Renal pelvis (tissue), 12 donors: ENCODE measurements at places on chromosomes 1 and 21. TPM values are rescaled to one million over a fixed set of nuclear protein-coding genes. Genes with fewer than 3 reads are reported as not detected.

Gene MATN1
- polyA plus RNA-seq, result 0.30 TPM

- DNase-seq, result no peak
Observed at GRCh38 chr1:10814976-10815857, 18.8 kb upstream of the CASZ1 start.

Gene KPRP
- not detected for polyA plus RNA-seq

- DNase-seq, result no peak
Observed at GRCh38 chr1:95829556-95829955, 595.5 kb downstream of the RWDD3 start.

Gene SV2A
- 8.2 TPM for polyA plus RNA-seq

DNA sequence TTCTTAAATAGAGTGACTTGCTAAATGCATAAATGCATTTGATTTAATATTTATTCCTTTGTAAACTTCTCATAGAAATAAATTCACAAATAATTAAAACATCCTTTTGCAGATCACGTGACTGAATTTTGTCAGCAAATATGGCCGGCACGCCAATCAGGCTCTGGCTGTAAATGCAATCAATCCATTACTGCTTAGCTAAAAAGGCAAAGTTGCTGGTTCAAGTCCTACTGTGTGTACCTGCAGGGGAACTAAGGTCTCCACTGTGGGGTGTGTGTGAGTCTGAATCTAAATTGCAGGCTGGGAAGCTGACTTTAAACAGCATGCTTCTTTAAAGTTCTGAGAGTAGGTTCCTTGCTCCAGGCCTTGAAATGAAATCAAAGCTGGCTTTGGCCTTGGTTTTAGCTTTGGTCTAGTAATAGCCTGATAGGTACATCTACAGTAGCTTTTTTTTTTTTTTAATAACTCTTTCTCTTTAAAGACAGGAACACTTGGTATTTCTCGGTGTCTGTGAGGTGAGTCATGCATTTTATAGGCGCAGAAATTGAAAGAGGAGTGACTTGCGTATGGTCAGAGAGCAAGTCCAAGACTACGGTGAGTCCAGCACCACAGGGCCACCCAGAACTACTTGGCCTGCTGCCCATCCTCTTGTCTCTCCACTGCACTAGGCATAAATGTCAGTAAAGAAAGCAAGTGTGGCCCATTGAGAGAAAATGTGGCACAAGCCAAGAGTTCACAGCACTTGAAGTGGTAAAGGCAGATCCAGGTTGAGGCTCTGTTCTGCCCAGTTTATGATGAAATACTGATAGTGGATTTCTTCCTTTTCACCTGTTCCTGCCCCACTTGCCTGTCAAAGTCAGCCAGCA lies 36.2 kb upstream of the LYST start:
- DNase-seq, result no peak

DNA sequence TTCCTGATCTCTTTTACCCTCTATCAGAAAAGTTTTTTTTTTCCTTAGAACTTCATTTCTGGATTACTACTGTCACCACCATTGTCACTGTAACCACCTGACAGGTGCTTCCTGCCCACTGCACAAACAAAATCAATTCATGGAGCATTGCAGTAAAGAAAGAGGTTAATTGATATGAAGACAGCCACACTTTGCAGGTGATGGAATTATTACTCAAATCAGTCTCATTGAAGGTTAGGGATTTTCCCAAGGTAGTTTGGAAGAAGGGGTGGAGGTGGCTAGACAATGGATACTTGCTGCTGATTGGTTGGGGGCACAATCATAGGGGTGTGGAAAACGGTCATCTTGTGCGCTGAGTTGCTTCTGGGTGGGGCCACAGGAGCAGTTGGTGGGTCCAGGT lies 230.8 kb upstream of the CACYBP start:
- no peak for DNase-seq

DNA sequence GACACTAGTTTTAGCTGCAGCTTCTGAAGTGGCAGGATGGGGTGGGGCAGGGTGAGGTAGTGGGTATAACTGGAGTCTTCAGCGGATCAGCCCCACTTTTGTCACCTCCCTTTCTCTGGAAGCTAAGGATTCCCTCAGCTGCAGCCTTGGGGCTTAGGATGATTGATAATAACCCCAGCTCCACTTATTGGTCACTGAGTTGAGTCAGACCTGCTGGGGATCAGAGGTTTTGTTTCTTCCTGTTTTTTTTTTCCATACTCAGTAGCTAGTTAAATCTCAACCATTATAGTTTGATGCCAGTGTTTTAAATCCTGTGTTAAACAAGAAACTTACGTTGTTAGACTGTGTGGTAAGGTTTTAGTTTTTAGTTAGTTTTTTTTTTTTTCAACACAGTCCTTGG lies 57.2 kb downstream of the LAMC1 start:
- DNase-seq, result no peak
